ENCODE measurements at places on chromosomes 12 and 14.

GRCh38 chr14:83294941-83295340 is 1761.3 kb upstream of the SEL1L start:
- DNase-seq = no peak

DNA sequence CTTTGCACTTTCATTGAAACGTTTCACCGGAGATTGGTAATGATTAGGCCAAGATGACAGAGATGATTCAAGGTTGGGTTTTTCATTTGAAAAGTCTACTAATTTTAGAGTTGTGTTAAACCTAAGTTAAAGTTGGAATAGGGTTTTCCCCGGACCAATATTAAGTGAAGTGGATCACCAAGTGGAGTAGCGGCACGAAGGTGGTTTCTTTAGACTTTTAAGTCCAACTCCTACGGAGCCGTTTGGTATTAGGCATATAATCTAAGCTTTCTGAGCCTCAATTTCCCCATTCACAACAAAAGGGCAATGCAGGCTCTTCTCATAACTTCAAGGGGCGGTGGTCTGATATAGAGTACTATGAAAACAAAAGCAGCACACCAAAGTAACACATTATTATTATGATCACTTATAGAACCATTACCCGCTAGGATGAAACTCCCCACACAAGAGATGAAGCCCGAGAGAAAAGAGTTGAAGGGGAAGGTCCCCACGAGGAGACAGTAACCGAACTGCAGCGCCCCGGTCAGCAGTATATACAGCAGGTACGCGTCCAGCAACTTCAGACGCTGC is 413 bp downstream of the DAD1 start:
- DNase-seq = no peak

- DNase-seq = no peak
These were observed 69.8 kb upstream of the IFNG-AS1 start for GRCh38 chr12:67919406-67919805.

DNA sequence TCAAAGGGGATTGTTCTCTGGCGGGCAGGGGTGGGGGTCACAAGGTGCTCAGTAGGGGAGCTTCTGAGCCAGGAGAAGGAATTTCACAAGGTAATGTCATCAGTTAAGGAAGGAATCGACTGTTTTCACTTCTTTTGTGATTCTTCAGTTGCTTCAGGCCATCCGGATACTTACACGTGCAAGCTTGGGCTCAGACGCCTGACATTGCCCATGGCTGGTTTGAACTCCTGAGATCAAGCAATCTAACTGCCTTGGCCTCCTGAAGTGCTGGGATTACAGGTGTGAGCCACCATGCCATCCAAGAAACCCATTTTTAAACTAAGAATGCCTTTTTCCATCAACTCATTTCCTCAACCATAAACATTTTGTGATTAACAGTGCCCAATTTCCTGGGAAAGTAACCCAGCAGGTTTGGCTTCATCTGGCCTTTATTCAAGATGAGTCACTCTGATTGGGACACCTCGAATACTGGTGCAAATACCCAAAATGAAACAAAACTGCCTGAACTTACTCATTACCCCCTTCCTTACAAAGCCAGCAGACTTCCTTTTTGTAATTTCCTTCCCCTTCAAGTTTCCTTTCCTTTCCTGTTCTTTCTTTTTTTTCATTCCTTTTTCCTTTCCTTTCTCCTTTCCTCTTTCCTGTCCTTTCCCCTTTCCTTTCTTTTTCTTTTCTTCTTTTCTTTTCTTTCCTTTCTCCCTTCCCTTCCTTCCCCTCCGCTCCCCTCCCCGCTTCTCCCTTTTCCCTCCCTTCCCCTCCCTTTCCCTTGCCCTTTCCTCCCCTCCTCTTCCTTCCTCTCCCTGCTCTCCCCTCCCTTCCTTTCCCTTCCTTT is 10.2 kb upstream of the RNASE10 start:
- DNase-seq = no peak

DNA sequence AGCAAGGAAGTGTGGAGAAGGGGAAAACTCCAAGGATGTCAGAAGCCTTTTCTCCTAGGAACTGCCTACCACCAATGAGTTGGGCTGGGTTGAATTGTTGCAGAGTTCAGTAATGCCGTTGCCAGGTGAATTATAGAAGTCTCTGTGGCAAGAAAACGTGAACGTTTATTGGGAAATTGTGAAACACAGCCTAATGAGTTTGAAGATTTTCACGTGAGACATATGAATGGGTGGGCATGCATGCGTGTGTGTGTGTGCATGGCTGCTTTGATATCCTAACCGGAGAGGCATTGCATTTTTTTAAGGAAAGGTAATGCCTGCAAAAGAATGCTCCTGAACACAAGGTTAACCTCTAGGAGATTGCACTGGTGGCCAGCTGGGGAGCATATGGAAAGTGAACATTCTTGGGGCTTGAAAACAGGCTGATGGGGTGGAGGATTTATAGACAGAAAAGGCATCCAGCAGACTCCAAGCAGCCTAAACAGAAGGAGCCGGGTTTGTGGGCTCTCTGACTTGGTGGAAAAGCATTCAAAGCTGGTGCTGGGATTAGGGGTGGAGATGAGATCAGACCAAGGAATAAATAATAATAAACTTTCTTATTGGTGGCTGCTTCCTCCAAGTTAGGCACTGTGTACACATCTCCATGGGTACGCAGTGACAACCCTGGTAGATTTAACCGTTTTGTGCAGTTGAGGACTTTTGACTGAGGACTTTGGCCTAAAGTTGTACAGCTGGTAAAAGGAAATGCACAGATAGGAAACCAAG is 67.8 kb downstream of the NTF3 start:
- no peak for DNase-seq

DNA sequence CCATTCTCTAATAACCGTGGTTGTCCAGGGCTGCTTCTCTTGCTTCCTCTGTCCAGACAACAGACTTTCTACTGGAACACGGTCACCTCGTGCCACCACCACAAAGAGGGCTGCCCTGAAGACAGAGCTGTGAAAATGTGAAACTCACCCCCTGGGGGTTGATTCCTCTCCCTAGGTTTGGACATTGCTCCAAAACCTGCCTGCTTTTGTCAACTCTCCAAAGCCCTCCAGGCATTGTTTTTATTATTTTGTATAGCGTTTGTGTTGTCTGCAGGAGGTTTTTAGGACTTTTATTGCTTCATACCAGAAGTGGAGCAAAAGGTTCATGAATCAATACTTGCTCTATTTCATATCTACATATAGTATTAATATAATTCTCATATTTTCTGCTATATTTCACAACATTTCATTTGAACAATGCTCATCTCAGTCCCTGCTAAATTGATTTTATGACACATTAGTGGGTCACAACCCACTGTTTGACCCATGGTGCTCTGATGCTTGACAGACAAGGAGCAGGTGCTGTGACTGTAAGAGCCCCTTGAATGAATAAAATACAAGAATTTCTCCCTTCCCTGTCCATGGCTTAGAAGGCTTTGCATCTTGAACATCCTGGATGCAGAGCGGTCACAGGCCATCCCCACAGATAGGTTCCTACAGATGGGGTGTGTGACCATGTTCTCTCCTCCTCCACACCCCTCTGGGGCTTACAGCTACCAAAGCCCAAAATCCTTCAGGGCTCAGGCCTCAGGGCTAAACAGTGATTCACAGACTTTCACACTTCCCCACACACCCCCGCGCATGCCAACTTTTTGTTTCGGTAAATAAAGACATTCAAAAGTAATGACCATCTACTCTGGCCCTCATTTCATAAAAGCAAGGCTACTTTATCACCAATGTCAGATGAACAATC is 20.6 kb upstream of the EML1 start:
- no peak for DNase-seq

DNA sequence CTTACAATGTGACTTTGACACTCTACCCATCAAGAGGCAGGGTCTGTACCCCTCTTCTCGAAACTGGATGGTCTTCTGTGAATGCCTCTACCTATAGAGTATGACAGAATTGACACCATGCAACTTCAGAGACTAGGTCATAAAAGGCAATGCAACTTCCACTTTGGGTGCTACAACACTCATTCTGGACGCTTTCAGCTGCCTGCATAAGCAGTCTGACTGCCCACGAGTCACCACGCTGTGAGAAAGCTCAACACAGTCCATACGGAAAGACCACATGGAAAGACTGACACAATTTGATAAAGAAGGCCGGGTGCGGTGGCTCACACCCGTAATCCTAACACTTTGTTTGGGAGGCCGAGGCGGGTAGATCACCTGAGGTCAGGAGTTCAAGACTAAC is 14.9 kb downstream of the SLC7A7 start:
- no peak for DNase-seq

DNA sequence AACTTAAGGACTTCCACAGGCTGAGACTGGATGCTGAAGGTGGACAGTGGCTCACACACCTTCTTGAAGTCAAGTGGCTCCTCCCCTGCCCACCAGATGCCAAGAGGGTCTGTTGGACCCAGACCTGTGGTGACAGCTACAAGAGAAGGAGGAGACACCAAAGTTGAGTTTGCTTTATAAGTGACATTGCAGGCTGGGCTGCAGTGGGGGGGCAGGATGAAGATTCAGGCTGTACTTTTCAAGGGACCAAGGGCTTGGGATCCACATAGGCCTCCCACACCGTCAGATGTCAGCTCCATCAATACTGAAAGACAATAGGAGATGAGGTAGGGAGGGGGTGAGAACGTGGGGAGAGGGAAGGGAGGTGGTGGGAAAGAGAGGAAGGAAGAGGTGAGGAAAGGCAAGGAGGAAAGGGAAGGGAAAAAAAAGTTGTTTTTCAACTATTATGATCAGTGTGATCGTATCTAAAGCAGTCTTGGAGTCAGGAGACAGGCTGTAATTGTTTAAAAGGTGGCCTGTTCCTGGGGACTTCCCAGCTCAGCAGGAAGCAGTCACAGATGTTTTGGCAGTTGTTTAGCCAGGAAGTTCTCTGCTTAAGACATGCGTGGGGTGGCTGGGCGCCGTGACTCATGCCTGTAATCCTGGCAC is 84.1 kb upstream of the RESF1 start:
- peak; percentile 81 for DNase-seq

GRCh38 chr14:51988221-51988620 is 1.1 kb upstream of the RTRAF start:
- no peak for DNase-seq

- no peak for DNase-seq
These were observed 80.4 kb downstream of the LIN7A start for GRCh38 chr12:80857311-80857710.

GRCh38 chr12:112353393-112353792 is 28.8 kb downstream of the HECTD4 start:
- no peak for DNase-seq

DNA sequence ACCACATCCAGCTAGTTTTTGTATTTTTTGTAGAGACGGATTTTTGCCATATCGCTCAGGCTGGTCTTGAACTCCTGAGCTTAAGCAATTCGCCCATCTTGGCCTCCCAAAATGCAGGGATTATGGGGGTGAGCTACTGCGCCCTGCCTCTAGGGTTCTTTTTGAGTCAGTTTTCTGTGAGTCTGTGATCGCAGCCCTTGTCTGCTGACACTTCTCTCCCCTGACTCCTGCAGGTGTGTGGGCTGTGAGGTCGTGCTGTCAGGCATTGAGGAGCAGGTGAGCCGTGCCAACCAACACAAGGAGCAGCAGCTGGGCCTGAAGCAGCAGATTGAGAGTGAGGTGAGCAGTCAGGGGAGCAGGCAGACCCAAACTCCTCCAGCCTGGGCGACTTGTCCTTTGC is 6.3 kb downstream of the COPS7A start:
- no peak for DNase-seq

DNA sequence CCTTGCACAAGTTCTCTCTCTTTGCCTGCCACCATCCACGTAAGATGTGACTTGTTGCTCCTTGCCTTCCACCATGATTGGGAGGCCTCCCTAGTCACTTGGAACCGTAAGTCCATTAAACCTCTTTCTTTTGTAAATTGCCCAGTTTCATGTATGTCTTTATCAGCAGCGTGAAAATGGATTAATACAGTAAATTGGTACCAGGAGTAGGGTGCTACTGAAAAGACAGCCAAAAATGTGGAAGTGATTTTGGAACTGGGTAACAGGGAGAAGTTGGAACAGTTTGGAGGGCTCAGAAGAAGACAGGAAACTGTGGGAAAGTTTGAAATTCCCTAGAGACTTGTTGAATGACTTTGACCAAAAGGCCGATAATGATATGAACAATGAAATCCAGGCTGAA is 27.9 kb downstream of the STYK1 start:
- DNase-seq = no peak

GRCh38 chr12:77248036-77248435 is 182.7 kb upstream of the E2F7 start:
- DNase-seq = no peak

DNA sequence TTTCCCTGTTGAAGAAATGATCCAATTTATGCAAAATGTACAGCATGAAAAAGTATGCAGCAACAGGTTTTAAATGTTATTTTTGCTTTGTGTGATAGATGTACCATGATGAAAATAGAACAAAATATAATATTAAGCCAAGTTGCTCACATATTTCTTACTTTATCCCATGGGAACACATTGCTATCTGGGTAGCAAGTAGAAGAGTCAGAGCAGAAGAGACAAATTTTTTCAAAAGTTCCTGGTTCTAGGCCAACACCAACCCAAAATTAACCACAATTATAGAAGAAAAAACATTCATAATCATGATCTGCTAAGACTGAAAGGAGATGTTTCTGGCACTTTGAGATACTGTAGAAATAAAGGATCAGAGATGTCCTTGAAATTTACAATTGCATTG is 79.9 kb upstream of the SYT10 start:
- no peak for DNase-seq

DNA sequence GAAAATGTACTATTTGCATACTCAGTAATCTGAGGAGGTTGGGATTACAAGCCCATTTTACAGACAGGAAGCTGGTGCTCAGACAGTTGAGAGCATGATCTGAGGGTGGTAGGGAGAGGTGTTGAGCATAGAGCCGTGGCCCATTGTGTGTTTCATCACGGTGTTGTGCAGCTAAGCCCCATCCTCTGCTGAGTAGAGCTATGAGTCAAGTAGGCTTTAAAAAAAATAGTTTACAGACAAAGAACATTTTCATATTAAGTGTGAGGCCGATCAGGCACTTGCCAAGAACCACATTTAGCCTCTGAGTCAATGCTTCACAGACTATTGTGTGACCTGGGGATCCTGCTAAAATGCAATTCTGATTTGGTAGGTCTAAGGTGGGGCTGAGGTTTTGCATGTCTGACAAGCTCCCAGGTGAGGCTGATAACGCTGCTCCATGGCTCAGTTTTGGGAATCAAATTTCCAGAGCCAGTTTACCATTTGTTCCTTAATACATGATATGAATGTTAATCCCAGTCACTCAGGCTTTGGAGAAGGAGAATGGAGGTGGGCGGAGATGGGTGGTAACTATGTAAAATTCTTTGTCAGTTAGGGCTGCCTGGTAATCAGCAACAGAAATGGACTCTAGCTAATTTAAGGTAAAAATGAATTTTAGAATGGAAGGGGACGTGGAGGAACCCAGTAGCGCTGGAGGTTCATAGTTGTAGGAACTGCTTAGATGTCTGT is 22.2 kb downstream of the ZNF664 start:
- DNase-seq = no peak

DNA sequence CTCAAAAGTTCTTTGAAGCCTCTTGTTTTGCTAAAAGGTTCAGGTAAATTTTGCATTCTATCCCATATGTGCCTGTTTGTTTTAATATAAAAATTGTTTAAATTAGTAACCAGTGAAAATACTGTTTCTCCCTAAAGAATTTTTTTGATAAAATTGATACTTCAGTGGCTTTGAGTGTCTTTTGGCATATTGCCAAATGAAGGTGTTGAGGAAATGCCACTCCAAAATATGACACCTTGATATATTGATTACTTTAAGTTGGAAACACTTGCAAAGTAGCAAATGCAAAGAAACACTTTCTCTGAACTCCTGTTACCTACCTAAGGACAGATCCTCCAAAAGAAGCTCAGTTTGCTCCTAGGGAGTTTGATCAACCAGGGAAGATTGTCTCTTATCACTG is 8.4 kb downstream of the STYX start:
- no peak for DNase-seq
